ENCODE measurements at places on chromosomes 6 and 20. TPM values are rescaled to one million over a fixed set of nuclear protein-coding genes. Genes with fewer than 3 reads are reported as not detected.

- no peak overlapping the region for H3K4me3 ChIP-seq
- 0 out of 2 replicates have a peak, but pooled peaks cover 5% of the 10 kb centered on the region for H3K4me1 ChIP-seq
- H3K27me3 ChIP-seq, result no peaks in the 10 kb centered on the region
- H3K27ac ChIP-seq, result no peak overlapping the region
Observed at GRCh38 chr20:47421076-47421475, 64.6 kb upstream of the ZMYND8 start.

The SEL1L2 gene
- total RNA-seq, result not detected

The BPIFA1 gene
- not detected for total RNA-seq

GRCh38 chr6:133392015-133392414 is 150.9 kb downstream of the EYA4 start:
- no peak for DNase-seq
- H3K4me1 ChIP-seq, result no peaks in the 10 kb centered on the region
- H3K4me3 ChIP-seq, result no peak overlapping the region

- peaks cover 2% of the 10 kb centered on the region for H3K4me1 ChIP-seq
- no peak overlapping the region for H3K4me3 ChIP-seq
- H3K27ac ChIP-seq, result no peak overlapping the region
- H3K27me3 ChIP-seq, result no peaks in the 10 kb centered on the region
Observed at GRCh38 chr6:36851626-36852025, 12.4 kb upstream of the CPNE5 start.

GRCh38 chr6:107493158-107494057 is 3.5 kb downstream of the SOBP start:
- H3K4me1 ChIP-seq, result peaks cover 54% of the 10 kb centered on the region
- peaks cover 4% of the 10 kb centered on the region for H3K27me3 ChIP-seq
- peak overlapping the region; percentile 75 for H3K4me3 ChIP-seq
- peak overlapping the region; percentile 80 for H3K27ac ChIP-seq

The NOX3 gene
- not detected for total RNA-seq

DNA sequence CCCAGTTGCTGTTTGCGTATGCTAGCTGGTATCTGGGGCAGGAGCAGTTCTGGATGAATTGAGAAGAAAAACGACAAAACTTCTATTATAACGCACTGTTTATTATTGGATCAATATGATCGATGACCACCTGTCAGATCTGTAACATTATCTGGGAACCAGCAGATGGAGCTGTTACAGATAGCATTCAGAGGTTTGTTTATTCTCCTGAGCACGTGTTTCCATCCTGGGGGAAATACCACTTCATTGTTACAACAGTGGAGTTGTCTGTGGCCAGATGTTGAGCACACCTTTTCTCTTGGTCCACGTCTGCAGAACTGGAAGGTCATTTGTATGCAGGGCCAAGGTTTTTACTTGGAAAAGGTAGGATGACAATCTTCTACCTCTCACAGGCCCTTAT is 16.0 kb upstream of the NKX2-2 start:
- H3K27ac ChIP-seq, result no peak overlapping the region
- DNase-seq, result no peak
- no peaks in the 10 kb centered on the region for H3K4me1 ChIP-seq
- no peaks in the 10 kb centered on the region for H3K36me3 ChIP-seq
- H3K27me3 ChIP-seq, result peaks cover 2% of the 10 kb centered on the region

The KIAA1755 gene
- 0.08 TPM for total RNA-seq

DNA sequence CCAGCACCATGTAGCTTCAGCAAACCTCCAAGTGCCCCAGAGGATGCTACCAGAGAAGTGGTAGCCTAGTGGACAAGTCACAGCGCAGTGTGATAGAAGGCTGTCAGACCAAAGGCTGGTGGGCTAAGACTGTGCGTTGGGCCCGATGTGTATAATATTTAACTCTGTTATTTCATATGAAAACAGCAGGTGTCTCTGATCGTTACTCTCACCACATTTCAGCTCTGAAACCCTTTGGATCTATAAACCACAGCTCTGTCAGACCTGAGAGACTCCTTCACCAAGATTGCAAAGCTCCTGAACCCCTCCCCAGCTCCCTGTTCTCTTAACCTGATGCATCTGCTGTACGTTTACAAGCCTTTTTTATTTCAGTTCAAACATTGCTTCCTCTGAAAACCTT is 43.8 kb downstream of the ISM1 start:
- no peak overlapping the region for H3K27ac ChIP-seq
- DNase-seq, result no peak
- no peak overlapping the region for H3K4me3 ChIP-seq
- H3K36me3 ChIP-seq, result no peaks in the 10 kb centered on the region

GRCh38 chr6:157651731-157652490 is 171.1 kb upstream of the SNX9 start:
- no peaks in the 10 kb centered on the region for H3K36me3 ChIP-seq
- no peak overlapping the region for H3K27ac ChIP-seq
- no peaks in the 10 kb centered on the region for H3K27me3 ChIP-seq
- no peaks in the 10 kb centered on the region for H3K4me1 ChIP-seq
- DNase-seq, result no peak

DNA sequence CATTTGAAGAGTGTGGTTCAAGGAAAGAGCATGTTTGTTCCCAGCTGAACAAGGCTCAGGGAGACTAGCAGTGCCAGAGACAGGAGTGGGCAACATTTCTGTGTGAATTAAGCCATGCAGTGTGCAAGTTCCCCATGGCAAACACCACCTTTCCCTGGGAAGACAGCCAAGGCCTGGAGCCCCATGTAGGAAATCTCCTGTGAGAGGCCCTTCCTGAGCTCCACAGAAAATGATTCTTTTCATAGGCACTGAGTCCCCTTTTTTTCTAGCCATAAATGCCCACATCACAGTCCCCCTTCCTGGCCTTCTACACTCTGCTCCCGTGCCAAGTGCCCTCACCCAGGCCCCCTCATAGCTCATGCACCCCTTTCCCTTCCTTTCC is 11.8 kb upstream of the TRAM2 start:
- no peaks in the 10 kb centered on the region for H3K36me3 ChIP-seq
- H3K4me3 ChIP-seq, result no peak overlapping the region
- no peak for DNase-seq
- H3K27ac ChIP-seq, result 0 out of 2 replicates have a peak overlapping the region, but pooled peaks have one; percentile 10

DNA sequence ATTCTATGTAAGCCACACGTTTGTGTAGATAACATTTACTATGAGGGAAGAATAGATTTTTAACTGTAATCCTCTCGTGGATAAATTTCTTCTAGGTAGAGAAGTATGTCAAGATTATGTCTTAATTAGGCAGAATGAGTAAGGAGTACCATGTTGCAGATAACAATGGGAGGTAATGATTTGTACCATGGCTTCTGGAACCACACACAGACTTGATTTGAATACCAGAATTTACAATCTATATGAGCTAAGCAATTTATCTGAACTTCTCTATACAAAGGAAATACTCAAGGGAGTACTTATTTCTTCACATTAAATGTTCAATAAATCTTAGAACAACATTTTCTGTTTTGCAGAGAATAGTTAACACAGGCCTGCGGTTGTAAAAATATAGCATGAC is 51.5 kb downstream of the RPS12 start:
- no peak overlapping the region for H3K4me3 ChIP-seq
- H3K36me3 ChIP-seq, result no peaks in the 10 kb centered on the region
- H3K4me1 ChIP-seq, result no peaks in the 10 kb centered on the region
- no peak overlapping the region for H3K27ac ChIP-seq
- no peak for DNase-seq

- no peak overlapping the region for H3K4me3 ChIP-seq
- peak; percentile 77 for DNase-seq
- H3K27ac ChIP-seq, result peak overlapping the region; percentile 73
- peaks cover 14% of the 10 kb centered on the region for H3K4me1 ChIP-seq
- H3K36me3 ChIP-seq, result no peaks in the 10 kb centered on the region
Observed at GRCh38 chr6:25971187-25971821, 8.7 kb downstream of the TRIM38 start.

The SYNDIG1 gene
- total RNA-seq, result not detected

- no peak overlapping the region for H3K27ac ChIP-seq
- H3K36me3 ChIP-seq, result no peaks in the 10 kb centered on the region
- no peak overlapping the region for H3K4me3 ChIP-seq
- no peaks in the 10 kb centered on the region for H3K4me1 ChIP-seq
- no peaks in the 10 kb centered on the region for H3K27me3 ChIP-seq
- DNase-seq, result no peak
Observed at GRCh38 chr20:9829835-9830234, 9.0 kb downstream of the PAK5 start.

DNA sequence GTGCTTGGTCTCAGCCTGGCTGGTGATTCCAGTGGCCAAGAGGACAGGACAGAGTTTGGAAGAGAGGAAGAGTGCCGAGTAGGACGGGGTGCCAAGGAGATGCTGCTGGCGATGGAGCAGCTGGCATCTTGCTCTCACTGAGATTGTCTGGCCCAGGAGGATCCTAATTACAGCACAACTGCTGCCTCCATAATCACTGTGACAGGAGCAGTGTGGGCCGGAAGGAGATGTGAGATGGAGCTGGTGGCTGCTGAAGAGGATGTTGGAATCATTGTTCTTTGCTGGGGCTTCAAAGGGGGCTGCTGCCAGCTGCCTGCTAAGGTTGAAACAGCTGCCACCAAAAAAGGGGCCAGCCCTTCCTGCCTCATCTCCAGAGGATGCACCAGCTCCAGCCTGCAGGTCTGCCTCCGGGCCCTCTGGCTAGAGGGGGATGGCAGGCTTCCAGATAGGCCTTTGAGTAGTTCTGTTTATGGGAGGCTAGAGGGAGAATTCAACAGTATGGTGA is 214.4 kb downstream of the RNF144B start:
- H3K4me1 ChIP-seq, result no peaks in the 10 kb centered on the region
- DNase-seq, result no peak
- no peaks in the 10 kb centered on the region for H3K36me3 ChIP-seq
- H3K27me3 ChIP-seq, result 0 out of 2 replicates have a peak, but pooled peaks cover 2% of the 10 kb centered on the region
- H3K27ac ChIP-seq, result no peak overlapping the region

- no peaks in the 10 kb centered on the region for H3K36me3 ChIP-seq
- no peak overlapping the region for H3K27ac ChIP-seq
- H3K4me3 ChIP-seq, result no peak overlapping the region
- H3K27me3 ChIP-seq, result no peaks in the 10 kb centered on the region
Observed at GRCh38 chr6:87745966-87746721, 44.1 kb upstream of the AKIRIN2 start.

GRCh38 chr20:10137533-10137932 is 81.1 kb upstream of the SNAP25 start:
- DNase-seq, result no peak
- H3K36me3 ChIP-seq, result no peaks in the 10 kb centered on the region
- no peaks in the 10 kb centered on the region for H3K4me1 ChIP-seq
- no peak overlapping the region for H3K27ac ChIP-seq
- H3K27me3 ChIP-seq, result no peaks in the 10 kb centered on the region

DNA sequence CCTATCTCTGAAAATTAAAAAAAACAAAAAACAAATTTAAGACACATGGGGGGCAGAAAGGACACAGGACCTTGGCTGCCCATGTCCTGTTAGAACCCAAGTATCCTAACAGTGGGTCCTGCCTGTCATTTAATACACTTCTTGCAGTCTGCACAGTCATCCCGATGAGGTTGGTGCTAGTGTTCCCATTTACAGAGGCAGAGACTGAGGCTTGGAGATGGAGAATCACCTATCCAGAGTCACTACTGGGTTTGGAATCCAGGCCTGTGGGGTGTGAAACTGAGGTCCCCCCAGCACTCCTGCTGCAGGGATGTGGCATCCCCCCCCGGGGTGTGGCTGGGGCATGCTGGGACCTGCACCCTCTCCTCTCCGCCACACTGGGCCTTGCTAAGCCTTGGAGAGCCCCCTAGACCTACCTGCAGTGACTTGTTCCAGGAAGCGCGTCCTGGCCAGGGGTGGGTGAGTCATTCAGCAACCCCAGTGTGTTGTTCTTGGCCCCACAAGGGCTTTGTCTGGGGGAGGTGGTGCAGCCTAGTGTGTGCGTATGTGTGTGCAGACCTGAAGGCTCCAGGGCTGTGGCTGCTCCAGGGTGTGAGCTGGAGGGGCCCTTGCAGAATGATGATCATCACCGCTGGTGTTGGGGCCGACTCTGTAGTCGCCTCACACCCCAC is 49.7 kb downstream of the BCAS4 start:
- H3K4me3 ChIP-seq, result no peak overlapping the region
- no peaks in the 10 kb centered on the region for H3K27me3 ChIP-seq
- peak overlapping the region; percentile 36 for H3K27ac ChIP-seq
- no peak for DNase-seq
- H3K36me3 ChIP-seq, result no peaks in the 10 kb centered on the region
- peaks cover 30% of the 10 kb centered on the region for H3K4me1 ChIP-seq

DNA sequence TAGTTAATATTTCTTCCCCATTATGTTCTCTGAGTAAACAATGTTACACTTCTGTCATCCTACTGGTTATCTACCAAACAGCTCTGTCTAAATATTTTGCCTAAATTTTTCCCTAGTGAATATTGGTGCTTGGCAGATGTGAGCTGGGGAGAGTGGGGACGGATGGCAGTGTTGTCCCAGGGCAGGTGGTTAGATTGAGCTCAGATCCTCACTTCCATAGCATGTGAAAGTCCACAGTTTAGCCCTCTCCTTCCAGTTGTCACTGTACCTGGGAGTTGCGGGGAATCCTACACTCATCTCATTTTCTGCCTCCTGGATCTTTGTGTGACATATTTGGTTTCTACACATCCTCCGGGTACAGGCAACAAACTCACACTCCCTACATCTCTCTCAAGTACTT is 484.9 kb downstream of the EPM2A start:
- no peaks in the 10 kb centered on the region for H3K36me3 ChIP-seq
- H3K27ac ChIP-seq, result no peak overlapping the region
- H3K27me3 ChIP-seq, result no peaks in the 10 kb centered on the region
- DNase-seq, result no peak

Measured in Panc1 (cell line).